ENCODE measurements at places on chromosomes 1 and 21.

GRCh38 chr1:153659656-153660055, 1.2 kb downstream of the SNAPIN start:
- DNase-seq = no peak

- no peak for DNase-seq
These were observed 328.9 kb downstream of the NUF2 start for GRCh38 chr1:163650624-163651023.

- DNase-seq = no peak
These were observed 436.5 kb upstream of the DAB1 start for GRCh38 chr1:57860325-57860724.

- no peak for DNase-seq
These were observed 49.0 kb downstream of the LRRC53 start for GRCh38 chr1:74463333-74463988.

- DNase-seq = no peak
These were observed 10.4 kb upstream of the WNT3A start for GRCh38 chr1:227996187-227996950.

GRCh38 chr1:18237371-18237770, 129.8 kb downstream of the IGSF21 start:
- DNase-seq = no peak

GRCh38 chr1:219876798-219877209, 51.6 kb downstream of the SLC30A10 start:
- DNase-seq = no peak

DNA sequence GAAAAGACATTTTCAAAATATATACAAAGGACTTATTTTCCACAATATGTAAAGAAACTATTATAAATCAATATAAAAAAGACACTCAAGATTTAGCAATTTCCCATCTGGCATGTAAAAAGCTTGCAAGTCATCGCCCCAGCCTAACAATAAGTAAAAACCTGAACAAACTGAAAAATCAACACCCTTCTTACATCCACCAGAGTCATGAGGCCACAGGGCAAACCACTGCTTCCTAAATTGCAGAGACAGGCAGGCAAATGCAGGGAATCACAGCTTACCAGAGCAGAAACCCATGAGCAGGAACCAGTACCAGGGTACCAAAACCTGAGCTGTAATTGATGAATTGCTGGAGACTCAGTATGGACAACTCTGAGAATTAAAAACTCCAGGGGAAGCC, 16.7 kb upstream of the WNT2B start:
- no peak for DNase-seq

DNA sequence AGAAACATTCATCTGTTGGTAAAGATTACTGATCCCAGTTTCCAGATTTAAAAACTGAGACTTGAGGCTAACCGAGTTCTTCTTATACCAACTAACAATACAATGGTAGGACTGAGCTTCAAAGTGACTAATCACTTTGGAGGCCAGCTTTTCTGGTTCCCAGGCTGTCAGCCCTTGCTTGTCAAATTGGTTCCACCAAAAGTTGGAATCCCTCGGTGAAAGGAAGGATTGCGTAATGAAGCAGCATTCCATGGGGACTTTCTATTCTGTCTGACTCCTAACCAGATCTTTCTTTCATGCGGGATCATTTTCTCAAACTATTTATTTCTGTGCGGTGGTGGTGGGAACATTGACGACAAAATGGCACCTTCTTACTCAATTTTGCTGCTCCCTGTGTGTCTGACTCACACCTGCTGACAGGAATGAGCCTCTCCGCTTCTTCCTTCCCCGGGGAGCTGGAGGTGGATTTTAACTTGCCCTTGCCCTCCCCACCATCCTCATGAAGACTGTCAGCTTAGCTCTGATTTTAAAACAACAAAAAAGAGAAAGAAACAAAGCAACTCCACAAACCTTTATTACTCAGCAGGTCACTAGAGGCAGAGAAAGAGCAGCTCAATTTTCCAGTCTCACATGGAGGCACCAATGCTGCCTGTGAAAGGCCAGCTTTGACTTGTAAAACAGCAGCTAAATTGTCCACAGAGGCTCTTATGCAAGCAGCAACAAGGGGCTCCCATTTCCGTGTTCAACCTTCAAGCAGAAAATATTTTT, 32.9 kb upstream of the RASAL2 start:
- no peak for DNase-seq

DNA sequence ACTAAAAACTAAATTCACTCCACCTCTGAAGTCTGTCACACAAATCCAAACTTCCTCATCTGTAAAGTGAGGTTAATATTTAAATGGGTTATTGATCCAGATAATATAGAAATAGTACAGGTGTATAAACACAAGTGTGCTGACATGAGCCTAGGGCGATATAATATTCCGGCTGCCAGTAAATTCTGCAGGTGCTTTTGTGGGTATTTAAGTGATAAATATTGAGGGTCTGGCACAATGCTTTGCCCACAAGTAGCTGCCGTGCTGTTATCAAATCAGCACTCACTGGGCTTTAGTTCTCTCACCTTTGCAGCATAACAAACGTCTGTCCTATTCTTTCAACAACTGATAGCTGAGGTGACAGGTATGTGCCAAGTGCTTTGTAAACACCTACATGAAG, 7.6 kb downstream of the PABPC4 start:
- DNase-seq = no peak

DNA sequence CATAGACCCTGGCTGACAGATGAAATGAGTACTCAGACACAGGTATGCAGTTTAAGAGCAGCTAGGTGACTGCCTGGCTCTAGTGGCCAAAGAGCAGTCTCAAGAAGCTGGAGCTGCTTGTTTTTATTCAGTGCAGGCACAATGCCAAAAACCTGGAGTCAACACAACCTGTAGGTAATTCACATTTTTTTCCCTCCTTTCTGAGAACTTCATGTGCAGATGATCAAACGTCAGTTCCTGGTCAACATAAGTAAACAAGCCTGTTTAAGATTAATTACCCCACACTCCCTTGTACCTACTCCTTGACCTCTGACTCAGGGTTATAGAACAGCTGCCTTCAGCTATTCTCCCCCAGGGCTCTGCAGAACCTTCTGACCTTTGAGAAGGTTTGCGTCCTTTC, 17.3 kb upstream of the ACADM start:
- no peak for DNase-seq

DNA sequence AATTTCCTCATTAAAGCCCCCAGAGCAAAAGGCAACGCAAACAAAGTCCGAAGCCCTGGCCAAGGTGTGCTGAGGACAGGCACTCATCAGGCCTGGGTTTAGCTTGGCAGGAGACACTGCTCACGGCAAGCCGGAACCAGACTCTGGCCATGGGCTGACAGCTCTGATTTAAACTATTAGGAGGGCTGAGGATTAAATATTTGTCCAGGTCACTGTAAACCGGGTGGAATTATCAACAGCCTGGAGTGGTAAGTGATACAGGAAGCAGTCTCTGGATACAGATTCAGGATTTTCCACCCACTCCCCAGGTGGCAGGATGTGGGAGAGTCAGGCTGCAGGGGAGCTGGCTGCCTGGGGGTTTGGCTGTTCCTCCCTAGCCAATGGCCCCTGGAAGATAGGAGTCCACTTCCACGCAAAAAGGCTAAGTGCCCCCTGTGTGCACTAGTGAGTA, 42.4 kb downstream of the SLC66A1 start:
- DNase-seq = no peak

DNA sequence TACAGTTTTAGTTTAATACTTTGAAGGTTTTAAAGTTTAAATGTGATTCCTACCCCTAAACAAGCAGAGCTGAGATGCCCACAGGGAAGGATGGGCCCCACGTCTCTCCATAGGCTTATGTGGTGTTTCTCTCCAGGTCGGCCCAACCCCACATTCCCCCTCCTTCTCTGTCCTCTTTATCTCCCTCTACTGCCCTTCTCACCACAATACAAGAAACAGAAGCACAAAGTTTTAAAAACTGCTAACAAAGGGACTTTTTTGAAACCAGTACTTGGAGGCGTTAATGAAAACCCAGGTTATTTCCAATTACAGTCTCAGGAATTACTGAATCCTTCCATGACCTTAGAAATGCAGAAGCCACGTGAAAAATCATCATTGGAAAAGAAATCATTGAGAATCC, 324.0 kb downstream of the NTNG1 start:
- no peak for DNase-seq

- DNase-seq = no peak
These were observed 6.7 kb upstream of the PINK1 start for GRCh38 chr1:20626524-20626923.

GRCh38 chr1:197144570-197145325, 1.7 kb downstream of the ASPM start:
- no peak for DNase-seq

- DNase-seq = no peak
These were observed 17.2 kb downstream of the SPOCD1 start for GRCh38 chr1:31798433-31799195.

DNA sequence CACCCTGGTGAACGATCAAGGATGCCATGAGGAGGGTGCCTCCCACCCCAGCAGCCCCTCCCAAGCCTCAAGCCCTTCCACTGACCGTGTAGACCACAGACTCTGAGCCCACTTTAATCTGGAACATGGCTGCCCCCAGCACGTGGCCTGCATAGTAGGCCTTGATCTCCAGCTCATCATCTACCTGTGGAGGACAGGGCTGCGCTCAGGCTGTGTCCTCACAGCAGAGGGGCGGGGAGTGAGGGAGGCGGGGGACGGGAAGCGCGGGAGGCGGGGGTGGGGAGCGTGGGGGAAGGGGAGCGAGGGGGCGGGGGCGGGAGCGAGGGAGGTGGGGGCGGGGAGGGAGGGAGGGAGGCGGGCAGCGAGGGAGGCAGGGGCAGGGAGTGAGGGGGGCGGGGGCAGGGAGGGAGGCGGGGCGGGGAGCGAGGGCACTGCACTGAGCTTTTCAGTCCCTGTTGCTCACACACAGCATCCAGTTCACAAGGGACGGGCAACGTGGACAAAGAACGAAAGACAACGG, 7.1 kb downstream of the PUSL1 start:
- no peak for DNase-seq

- no peak for DNase-seq
These were observed 24.2 kb downstream of the PCAT6 start for GRCh38 chr1:202834771-202835547.

- no peak for DNase-seq
These were observed 90.7 kb upstream of the GFI1 start for GRCh38 chr1:92577261-92577895.

DNA sequence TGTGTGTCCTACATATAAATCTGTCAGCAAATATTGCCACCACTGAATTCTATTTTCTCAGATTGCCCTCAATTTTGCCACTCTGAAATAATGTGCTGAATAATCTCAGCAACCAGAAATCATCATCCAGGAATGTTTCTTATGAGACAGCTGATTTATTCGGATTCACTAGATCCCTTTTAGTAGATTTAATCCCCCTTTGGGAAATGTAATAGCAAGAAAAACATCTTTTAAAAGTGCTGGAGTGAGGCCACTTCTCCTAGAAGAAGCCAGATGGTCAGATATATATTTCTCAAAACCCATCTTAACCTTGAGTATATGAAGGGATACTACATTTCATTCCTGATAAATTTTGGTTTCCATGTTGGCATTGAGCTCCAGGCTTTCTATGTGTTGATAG, 327.7 kb downstream of the SMYD3 start:
- no peak for DNase-seq

GRCh38 chr1:208179961-208180409, 64.2 kb downstream of the PLXNA2 start:
- no peak for DNase-seq

DNA sequence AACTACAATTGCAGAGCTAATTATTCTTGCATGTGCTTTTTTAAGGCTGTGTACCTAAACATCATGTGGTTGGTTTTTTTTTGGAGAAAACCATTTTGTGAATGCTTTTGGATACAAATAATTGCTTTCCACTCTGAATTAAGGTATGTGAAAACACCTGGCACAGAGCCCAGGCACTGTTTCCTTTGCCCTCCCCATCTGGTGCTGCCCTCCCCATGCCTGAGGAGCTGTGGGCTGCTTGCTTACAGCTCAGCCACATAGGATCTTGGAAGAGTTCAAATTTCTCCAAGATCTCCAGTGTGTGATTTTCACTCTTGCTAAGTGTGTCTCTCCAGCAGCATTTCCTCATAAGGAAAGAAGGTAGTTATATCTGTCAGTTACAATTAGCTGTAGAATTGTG, 27.8 kb downstream of the DNM3 start:
- DNase-seq = no peak

DNA sequence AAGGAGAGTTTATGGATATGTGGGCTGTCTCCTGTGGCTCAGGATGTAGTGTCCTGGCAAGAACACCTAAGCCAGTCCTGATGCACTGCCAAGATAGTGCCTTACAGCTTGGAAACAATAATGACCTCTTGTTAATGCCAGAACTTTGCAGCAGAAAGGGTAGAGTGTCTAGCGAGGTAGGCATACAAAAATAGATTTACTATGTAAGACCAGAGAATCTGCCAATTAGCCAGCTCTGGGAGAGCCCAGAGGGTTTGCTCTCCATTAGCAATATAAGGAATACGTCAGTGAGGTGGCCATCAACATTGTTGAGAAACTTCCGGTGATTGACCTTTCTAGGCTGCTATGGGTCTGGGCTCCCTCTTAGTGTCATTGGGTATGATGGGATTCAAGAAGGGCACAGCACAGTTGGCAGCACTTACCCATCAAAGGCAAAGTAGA, 178.5 kb upstream of the GALNT2 start:
- DNase-seq = no peak

DNA sequence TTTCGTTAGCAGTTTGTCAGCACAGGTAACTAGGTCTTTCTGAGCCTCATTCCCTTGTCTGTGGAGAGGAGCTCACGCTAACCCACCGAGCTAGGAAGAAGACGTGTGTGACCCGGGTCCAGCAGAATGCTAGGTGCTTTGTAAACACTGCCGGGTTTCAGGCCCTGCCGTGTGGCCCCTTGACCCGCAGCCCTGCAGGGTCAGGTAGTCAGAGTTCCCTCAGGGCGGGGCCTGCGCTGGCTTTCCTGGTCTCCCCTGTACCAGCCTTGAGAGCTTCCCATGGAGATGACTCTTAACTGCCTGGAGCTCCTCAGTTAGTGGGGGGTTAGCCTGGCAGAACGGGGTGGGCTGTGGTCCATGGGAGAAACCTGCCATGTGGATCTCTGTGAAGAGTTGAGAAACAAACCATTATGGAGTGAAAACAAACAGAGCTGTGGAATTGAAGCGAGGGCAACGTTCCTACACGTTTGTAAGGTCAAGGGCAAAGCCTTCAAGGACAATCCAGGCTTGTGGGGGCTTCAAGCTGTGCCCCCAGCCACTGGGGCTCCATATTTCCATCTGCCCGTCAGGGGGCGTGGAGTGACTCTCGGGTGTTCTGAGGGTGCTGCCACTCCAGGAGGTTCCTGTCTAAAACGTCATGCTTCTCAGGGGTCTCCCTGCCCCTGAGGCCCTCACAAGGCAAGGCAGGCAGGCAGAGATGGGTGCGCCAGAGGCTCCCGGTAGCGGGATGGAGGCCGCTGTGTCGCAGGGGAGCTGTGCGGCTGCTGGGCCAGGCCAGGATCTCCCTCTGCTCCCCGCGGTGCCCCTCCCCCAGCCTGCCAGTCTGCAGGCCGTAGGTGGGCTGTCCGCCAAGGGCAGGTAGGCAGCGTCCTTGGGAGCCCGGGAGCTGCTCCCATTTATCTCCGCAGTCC, 23.8 kb downstream of the LHX4 start:
- DNase-seq = no peak

- no peak for DNase-seq
These were observed 1.2 kb downstream of the TUT4 start for GRCh38 chr1:52551507-52552235.
